ENCODE measurements at places on chromosomes 3 and 15.

DNA sequence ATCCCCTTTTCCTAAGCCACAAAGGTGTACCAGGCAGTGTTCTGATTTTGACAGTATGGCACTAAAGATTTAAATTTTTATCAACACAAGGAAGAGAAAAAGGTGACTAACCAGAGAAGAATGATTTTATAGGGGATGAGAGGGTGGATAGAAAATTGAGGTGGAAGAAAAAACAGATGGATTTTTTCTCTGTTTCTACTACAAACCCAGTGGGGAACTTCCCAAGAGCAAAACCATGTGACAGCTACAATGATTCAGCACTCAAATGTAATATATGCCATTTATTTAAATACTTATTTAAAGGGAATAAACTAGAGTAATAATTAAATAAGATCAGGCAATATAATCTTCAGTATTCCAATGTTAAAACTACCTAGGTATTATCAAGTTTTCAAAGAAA, 11.1 kb downstream of the DCUN1D1 start:
- DNase-seq = no peak

DNA sequence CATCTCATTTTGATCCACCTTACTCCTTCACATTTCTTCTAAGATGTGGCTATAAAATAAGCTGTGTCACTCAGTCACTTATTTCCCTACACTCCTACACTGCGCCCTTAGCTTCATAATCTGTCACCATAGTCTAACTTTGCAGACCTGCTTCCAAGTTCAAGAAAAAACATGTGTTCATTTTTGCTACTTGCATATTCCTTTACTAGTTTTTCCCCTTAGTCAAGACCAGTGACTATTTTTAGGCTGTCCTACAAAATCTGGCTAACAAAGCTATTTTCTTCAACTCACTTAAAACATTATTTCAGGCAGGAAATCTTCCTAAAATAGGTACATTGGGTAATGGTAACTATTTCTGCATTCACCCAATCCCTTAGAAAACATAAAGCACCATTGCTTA, 272.5 kb downstream of the TBC1D5 start:
- no peak for DNase-seq

- no peak for DNase-seq
These were observed 34.4 kb downstream of the TFRC start for GRCh38 chr3:196047391-196048030.

- DNase-seq = no peak
These were observed 717.9 kb upstream of the ALCAM start for GRCh38 chr3:104648823-104649222.

Data from omental fat pad (tissue), 4 donors.